ENCODE measurements at places on chromosomes 13 and 19.

- DNase-seq = no peak
These were observed 71.3 kb downstream of the LHFPL6 start for GRCh38 chr13:39531646-39532045.

DNA sequence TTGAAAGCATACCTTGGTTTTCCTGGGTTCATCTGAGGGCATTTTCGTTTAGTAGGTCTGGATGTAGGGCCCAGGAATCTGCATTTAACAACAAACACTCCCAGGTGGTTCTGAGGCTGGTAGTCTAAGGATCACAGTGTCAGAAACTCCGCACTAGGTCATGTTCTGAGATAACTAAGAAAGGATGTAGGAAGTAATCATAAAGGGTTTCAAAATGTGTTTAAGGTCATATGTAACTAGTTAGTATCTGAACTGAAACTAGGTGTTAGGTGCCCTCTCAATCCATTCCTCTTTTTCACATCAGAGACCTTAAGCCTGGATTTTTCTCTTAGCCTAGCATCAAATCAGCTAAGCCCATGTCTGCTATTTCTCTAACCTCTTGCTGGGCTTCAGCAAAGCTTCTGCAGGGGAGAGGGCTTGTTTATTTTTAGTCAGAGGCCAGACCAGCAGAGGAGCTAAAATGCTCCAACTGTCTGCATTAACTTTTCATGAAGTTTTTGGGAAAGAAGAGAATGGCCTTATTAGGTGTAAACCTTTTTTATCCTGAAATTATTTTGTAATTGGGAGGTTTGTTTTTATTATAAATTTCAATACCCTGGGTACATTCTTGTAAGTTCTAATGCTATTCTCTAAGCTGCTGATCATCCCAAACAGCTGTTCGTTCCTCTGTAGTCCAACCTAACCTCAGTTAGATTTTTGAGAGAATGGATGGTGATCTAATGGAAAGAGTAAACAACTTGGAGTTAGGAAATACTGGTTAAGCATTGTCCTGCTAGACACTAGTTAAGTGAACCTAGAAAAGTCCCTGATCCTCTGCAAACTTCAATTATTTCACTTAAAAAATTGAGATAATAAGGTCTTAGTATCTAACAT, 262.8 kb upstream of the RFC3 start:
- DNase-seq = no peak

GRCh38 chr19:35021016-35021415, 9.3 kb upstream of the SCN1B start:
- DNase-seq = no peak

- DNase-seq = no peak
These were observed 151.8 kb upstream of the TMTC4 start for GRCh38 chr13:100826441-100826840.

DNA sequence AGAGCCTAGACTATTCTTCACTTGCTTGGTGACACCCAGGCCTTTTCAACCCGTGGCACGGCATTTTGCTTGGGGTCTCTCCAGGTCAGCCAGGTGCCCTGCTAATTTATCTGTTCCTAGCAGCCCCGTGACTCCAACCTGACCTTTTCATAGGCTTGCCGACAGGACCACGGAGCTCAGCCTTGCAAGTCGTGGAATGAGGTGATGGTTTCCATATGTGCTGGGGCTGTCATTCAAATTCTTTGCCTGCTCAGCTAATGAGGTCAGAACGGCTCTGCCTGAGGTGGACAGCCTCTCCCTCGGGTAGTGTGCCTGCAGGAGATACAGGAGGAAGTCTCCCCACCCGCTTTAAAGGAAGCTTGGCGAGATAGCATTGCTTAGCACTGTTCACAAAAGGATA, 61.0 kb downstream of the SHISA2 start:
- DNase-seq = no peak

DNA sequence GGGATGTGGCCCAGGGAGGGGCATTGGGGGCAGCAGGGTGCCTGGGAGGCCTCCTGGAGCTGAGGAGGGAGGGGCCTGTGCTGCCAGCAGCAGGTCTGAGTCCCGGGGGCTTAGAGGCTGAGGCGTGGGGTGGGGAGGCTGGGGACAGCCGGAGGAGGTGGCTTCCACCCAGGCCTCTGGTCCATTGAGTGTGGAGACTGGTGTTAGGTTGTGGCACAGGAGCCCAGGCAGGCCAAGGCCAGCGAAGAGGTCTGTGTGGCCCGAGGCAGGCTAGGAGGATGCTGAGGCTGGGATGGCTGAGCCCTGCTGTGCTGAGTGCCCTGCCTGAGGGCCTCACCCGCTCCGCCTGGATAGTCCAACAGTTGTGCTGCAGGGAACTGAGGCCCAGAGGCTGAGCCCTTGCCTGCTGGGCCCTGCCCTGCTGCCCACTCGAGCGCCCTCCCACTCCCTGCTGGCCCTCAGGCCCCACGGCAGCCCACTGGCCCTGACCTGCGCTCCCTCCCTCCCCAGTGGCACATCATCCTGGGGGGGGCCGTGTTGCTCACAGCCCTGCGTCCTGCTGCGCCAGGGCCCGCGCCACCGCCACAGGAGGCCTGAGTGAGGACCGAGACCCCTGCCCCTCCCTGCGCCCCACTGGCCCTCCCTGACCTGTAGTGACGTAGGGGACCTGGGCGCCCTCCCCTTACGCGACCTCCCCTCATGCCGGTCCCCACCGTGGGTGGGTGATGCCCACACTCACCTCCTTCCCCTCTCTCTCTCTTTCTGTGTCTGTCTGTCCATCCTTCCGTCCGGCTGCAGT, 4.9 kb upstream of the GARIN5A start:
- no peak for DNase-seq

DNA sequence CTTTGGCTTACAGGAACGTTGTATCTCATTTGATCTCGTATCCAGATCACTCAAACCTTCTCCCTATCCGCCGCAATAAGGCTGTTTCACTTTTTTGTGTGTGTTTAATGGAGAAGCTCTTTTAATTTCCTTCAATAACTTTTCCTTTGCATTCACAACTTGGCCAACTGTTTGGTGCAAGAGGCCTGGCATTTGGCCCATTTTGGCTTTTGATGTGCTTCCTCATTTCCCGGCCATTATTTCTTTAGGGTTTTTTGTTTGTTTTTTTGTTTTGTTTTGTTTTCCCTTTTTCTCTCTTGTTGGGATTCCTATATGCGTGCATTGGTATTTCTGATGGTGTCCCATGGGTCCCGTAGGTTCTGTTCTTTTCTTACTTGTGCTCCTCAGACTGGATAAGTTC, 6.1 kb upstream of the UPF3A start:
- no peak for DNase-seq

GRCh38 chr19:2810141-2811091, 9.3 kb upstream of the ZNF554 start:
- DNase-seq = no peak

- no peak for DNase-seq
These were observed 1.2 kb downstream of the DAPK3 start for GRCh38 chr19:3969435-3970312.

Measured in NCI-H1092 treated with DMSO at 0.1 percent for 48 hours (cell line).